ENCODE measurements at places on chromosomes 4 and X.

- no peak for DNase-seq
Measured at GRCh38 chrX:40578039-40578695, 2.6 kb upstream of the ATP6AP2 start.

- no peak for DNase-seq
Measured at GRCh38 chr4:144557404-144557803, 88.6 kb upstream of the HHIP start.

GRCh38 chrX:68851082-68851481 is 22.3 kb downstream of the EFNB1 start:
- no peak for DNase-seq

GRCh38 chr4:67380154-67380553 is 165.1 kb downstream of the CENPC start:
- no peak for DNase-seq

DNA sequence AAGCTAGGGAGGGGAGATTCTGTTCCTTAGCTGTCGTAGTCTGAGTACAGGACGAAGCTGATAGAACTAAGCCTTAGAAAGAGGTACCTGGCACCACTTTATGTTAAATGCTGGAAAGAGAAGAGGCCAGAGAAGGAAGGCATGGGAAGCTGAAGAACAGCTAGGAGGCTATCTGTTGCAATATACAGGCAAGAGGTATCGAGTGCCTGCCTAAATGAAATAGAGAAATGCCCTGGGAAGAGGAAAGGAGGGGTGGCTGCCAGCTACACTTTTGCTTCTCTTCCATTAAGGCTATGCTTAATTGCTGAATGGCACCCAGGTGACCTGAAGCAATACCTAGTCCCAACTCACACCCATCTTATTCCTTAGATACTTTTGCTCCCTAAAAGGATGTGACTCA is 380.4 kb upstream of the FGF13 start:
- no peak for DNase-seq

DNA sequence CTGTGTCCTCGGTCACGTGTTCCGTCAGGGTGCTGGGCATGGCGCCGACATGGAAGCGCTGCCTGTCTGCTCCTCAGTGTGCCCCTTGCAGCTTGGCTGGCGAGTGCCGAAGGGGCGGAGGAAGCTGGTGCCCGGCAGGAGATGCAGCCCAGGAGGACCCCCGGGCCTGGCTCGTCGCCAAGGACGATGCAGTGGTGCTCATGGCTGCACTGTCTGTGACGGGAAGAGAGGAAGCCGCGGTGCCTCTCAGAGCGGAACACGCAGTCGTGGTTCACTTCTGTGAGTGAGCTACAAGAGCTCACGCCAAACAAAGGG is 38.1 kb downstream of the FGFRL1 start:
- DNase-seq, result no peak

GRCh38 chr4:21792736-21793135 is 155.8 kb downstream of the KCNIP4 start:
- no peak for DNase-seq

- DNase-seq, result no peak
Measured at GRCh38 chrX:100870527-100870926, 3.6 kb downstream of the NOX1 start.

GRCh38 chrX:129626026-129626425 is 28.7 kb downstream of the APLN start:
- DNase-seq, result no peak

DNA sequence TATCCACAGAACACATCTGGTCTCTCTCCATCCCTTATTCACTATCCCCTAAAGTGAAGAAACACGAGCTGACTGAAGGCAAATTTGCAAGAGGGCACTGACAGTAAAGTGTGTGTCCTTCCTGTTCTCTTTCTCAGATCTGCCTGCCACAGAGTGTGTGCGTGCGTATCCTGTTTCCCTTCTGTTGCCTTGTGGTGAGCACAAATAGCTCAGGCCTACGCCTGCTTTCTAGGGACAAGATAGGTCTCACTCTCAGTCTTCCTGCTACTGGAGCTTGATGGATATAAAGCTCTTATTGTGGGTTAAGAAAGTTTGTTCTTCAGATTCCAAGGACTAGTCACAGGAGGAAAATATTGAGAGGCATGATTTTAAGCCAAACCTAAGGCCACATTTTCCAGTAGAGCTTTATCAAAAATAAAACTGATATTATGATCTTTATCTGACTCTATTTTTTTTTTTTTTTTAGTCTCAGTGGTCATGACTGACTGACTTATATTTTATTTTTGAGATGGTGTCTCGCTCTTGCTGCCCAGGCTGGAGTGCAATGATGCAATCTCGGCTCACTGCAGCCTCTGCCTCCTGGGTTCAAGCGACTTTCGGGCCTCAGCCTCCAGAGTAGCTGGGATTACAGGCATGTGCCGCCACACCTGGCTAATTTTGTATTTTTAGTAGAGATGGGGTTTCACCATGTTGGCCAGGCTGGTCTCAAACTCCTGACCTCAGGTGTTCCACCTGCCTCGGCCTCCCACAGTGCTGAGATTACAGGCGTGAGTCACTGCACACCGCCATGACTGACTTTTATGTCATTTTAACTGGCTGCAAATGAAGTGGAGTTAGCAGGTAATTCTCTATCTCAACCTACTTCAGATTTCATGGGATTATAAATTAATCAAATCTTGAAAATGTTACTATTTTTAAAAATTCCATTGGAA is 140.3 kb upstream of the SH3RF1 start:
- DNase-seq, result peak; percentile 55

All from GM10248 (cell line).